Fibroblast of the aortic adventitia (primary cell): ENCODE measurements at places on chromosomes 13 and 19. TPM values are rescaled to one million over a fixed set of nuclear protein-coding genes. Genes with fewer than 3 reads are reported as not detected.

KLK12 gene
- total RNA-seq, result not detected in 2 replicates

IGSF23 gene
- total RNA-seq, result not detected in 2 replicates

GPR18 gene
- total RNA-seq, result not detected in 2 replicates

ZNF431 gene
- total RNA-seq, result 5.1 and 10.1 TPM in 2 replicates

ZNF808 gene
- total RNA-seq, result 13.4 and 23.6 TPM in 2 replicates
